ENCODE measurements at places on chromosomes 4 and X.

GRCh38 chrX:48599341-48599740 lies 2.0 kb downstream of the WDR13 start:
- no peak for DNase-seq

DNA sequence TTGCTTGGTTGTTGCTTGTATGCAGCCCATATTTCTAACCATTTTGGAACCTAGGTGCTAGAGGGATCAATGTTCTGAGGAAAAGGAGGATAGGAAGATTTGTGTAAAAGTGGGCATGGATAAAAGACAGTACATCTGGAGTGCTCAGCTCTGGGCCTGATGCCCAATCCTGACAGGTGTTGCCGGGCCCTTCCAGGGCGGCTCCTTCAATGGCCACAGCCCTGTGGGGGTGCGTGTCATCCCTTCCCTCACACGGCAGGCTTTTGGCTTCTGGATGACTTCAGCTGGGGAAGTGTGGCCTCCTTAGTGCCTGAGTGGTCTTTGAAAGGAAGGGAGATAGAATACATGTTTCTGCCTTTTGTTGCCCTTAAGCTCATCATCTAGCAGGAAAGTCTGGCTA lies 47.2 kb downstream of the NELFA start:
- no peak for DNase-seq

DNA sequence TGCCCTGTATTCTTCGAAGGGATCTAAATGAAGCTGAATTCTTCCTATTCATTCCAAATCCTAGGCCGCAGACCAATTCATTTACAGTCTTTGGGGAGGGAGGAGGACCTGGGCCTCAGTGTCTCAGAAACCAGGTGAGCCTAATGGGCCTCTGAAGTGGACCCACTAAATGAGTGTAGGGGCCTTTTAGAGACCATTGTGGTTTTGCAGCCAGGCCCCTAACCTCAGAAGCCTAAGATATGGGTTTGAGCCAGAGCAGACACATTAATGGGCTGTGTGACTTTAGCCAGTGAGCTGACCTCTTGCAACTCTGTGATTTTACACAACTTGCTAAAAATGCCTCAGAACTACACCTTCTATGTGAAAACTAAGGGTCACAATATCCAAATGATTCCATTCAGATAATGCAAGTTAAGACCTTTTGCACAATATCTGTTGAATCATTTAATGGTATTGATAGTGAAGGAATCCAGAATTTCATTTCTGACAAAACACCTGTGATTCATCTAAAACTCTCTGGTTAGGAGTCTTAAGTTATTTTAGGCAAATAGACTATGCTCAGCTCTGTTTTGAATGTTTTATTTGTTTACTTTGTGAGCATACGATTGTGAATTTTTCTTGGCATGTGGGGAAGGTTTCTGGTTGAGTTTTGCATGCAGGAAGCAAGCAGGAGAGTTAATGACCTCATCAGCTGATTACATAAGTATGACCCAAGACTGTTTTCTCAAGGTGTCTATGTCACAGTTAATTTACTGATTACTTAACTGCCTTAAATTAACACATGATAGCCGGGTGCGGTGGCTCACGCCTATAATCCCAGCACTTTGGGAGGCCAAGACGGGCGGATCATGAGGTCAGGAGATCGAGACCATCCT lies 75.0 kb downstream of the EVC start:
- no peak for DNase-seq

GRCh38 chrX:47644557-47645091 lies 5.7 kb downstream of the ELK1 start:
- DNase-seq: peak; percentile 33

DNA sequence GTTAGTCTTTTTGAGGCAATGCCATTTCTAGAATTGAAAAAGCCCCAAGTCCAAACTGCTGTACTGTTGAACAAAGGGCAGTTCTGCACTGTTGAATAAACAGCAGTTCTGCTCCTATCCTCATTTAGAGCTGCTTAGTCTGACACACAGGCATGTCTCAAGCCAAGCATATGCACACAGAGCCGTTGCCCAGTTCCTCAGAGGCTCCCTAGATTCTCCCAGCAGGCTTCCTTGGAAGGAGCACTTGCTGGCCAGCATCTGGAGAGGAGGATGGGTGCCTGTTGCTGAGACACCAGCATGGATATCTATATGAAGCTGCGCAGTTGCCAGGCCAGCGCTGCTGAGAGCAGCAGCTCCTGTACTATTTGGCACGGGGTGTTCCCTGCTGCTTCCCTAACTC lies 138.3 kb upstream of the USP38 start:
- no peak for DNase-seq

- no peak for DNase-seq
Measured at GRCh38 chr4:7894098-7894676, 45.5 kb downstream of the AFAP1 start.

- no peak for DNase-seq
Measured at GRCh38 chr4:173417833-173418232, 18.9 kb upstream of the SCRG1 start.

DNA sequence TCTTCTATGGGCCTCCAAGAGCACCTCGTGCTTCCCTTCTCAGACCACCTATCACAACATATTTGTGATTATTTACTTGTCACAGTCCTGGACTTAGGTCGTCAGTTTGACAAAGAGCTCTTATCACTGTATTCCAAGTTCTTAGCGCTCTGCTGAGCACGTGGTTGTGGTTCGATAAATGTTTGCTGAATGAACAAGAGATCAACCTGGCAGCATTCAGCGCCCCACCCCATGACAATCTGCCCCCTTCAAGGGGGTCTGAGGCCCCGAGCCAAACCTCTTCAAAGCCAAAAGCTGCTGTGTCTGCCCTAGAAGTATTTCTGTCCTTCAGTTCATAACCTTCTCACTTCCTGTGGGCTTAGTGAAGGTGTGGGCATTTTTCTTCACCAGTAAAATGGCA lies 15.0 kb downstream of the RPS4X start:
- DNase-seq: no peak

- DNase-seq: peak; percentile 16
Measured at GRCh38 chr4:1187182-1187581, 14.8 kb upstream of the SPON2 start.

DNA sequence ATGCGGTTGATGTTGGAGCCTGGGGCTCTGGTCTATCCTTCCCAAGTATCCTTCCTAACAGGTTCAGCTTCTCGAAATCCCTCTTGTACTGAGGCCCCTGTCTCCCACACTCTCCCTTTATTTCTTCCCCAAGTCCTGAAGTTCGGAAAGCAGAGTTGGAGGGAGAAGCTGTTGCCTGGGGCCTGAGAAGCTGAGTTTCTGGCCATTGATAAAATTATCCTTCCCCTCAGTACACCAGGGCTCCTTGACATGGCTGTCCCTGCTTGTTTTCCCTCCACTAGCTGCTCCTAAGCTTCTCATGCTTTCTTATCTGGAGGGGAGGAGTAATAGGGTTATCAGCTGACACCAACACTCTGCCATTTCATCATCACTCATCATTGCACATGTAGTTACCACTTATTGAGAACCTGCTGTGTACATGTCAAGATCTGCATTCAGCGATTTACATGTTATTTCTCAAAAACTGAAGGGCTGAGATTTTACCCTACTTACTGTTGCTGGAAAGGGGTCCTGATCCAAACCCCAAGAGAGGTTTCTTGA lies 58.0 kb downstream of the FUNDC1 start:
- DNase-seq: no peak

DNA sequence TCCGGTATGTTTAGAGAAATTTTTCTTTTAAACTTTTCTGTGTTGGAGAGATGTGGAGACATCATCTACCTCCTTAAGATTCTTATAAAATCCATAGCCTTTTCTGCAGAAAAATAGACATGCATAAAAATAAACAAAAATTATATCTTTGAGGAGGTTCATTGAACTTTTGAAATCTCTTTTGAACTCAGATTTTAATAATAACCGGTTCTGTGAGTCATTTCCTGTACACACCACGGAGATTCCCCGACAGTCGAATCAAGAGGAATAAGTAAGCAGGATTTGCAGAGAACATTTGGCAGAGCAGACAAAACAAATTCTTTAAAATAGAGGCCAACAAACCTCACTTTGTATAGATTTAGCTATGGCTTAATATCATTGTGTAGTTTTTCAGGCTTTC lies 918.7 kb upstream of the POU3F4 start:
- no peak for DNase-seq

DNA sequence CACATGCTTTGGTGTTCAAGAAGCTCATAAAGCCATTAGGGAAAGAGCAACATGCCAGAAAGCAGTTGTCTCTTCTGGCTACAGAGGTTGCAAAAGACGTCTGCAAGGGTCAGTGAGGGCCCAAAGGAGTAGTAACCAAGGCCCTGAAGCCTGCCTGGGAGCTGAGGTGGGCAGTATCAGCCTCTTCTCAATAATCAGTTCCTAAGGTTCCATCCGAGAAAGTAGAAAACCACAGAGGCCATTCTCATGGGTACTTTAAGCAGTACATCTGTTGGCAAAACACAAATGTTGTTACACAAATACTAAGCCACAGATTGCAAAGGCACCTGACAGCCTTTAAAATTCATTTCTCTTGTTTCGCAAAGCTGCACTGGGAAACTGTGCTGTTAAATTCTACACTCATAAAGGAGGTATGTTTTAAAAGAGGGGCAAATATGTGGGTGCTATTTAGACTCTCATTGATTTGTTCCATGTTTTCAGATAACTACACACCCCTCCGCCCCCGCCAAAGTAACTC lies 37.7 kb downstream of the MECP2 start:
- no peak for DNase-seq

DNA sequence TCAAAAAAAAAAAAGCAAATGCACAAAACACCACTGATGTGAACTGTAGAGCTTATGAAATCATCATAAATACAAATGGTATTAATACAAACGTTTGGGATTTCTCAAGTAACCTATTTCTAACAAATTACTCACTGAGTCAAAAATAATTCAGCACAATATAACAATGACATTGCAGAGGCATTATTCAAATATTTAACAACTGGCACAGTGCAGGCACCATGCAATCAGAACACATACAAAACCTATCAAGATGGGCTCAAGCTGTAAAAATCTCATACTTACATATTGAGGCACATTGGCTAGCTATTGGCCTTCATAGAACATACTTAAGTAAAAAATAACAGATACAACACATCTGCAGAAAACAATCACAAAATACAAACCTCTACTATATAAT lies 81.1 kb downstream of the LRBA start:
- DNase-seq: no peak

- no peak for DNase-seq
Measured at GRCh38 chr4:7717946-7718490, 221.6 kb downstream of the AFAP1 start.

DNA sequence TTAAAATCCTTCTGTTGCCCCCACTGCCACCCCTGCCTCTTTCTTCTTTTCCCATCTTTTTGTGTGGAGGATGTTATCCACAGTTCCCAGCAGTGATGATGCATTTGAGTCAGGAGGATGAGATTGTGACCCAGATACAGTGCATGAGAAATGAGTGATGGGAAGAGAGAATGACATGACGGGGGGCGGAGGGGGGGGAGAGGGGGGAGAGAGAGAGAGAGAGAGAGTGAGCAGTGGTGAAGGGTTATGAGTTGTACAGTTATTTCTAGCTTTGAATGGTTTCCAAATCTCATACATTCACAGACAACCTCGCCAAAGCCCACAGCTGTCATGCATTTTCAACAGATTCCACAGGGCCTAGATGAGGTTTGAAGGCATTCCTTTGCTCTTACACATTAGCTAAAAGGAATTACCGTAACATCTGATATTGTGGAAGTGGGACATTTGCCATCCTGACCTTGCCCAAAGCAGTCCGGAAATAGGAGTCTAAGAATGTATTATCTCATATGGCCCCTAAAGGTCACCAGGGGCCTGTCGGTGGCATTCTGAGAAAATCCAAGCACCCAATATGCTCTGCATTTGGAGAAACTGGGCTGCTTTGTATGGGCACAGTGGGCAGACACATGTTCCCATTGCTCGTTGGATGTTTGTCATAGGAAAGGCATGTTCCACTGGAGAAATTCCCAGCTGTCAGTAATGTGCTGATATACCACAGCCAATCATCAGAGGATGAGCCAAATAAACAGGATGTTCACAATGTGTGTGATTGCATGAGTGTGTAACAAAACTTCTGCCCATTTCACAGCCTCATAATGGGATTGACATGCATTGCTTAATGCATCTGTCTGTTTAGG lies 435.8 kb downstream of the SPRY1 start:
- DNase-seq: no peak

- DNase-seq: no peak
Measured at GRCh38 chrX:26574234-26574633, 358.3 kb downstream of the MAGEB5 start.

DNA sequence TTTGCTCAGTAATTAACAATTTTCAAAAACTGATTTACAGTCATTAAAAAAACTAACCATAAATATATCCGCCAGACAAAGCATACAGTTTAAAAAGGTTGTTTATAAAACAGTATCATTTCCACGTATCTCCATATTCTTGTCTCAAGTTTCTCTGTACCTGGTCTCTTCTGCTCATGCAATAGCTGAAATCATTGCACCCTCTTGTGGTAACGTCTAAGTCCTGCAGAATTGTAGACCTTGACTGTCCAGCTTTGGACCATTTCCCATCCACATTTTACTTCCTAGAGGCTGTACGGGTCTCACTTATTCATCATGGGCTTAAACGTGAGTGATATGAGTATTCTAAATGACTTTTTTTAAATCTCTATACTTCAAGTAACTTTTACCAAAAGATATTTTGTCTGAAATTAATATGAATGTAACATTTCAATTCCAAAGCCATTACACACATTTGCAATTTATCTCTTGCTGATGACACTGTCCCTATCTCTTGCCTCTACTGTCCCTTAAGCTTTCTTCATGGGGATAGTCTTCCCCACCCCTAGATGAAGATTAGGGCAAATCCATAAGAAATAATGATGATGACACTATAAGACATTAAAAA lies 118.5 kb downstream of the BTC start:
- DNase-seq: peak; percentile 4

DNA sequence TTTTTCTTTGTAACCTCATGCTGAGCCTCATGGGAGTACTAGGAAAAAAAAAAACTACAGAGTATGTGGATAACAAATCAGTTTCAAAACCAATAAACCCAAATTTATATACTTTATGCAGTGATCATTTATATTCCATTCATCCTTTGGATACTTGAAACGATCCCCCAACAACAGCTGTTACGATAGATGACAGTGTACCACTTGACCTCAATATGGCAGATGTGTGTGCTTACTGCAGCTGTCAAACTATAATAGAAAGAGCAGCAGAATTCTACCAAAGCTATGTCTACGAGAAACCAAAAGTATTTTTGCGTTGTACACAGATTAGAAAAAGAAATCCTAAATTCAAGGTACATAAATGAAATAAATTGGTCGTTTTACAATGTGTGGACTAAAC lies 337.8 kb downstream of the PDGFC start:
- peak; percentile 68 for DNase-seq

DNA sequence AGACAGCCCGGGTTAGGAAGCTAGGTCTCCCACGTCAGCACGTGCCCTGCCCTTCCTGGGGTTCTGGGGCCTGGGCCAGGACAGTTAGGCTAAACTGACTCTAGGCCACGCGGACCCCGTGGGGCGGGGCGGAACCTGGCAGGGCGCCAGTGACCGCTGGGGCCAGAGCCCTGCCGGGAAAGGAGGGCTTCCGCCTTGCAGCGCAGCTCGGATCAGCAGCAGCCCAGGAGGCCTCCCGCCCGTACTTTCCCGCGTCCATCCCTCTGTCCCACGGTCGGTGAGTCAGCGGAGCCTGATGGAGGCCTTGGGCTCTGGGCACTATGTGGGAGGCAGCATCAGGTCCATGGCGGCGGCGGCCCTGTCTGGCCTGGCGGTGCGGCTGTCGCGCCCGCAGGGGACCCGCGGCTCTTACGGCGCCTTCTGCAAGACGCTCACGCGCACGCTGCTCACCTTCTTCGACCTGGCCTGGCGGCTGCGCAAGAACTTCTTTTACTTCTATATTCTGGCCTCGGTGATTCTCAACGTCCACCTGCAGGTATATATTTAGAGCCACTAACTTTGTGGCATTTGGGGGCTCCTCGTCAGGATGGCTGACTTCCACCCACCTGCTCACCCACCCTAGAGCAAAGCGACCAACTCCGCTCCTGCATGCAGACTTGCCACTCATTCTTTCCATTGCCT lies at the start of gene SMIM10:
Gene SMIM10, plus strand, starts transcription at position 191 of the 681 bp plus-strand sequence. Its CDS starts 105 bp downstream, at position 296.
- DNase-seq: no peak
